SHP77 (cell line): ENCODE measurements at places on chromosomes 5 and 9.

GRCh38 chr5:168879929-168880328 lies 300.8 kb upstream of the PANK3 start:
- no peak for DNase-seq

DNA sequence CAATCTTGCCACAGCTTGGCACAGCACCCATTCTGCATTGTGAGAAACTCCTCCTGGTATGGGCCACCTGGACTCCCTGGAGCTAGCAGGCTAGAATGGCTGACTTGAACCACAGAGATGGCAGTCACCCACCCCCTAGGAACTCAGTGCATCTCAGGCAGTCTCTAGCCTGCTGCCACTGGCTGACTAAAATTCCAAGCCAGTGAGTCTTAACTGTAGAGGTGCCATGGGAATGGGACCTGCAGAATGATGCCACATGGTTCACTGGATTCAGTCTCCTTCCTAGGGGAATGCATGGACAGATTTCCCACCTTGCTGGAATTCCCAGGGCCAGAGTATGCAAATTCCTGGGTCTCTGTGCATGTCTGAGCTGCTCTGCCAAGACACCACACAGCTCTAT lies 382.9 kb downstream of the MAN2A1 start:
- no peak for DNase-seq

- no peak for DNase-seq
Observed at GRCh38 chr5:115686051-115686737, 60.4 kb upstream of the TMED7 start.

DNA sequence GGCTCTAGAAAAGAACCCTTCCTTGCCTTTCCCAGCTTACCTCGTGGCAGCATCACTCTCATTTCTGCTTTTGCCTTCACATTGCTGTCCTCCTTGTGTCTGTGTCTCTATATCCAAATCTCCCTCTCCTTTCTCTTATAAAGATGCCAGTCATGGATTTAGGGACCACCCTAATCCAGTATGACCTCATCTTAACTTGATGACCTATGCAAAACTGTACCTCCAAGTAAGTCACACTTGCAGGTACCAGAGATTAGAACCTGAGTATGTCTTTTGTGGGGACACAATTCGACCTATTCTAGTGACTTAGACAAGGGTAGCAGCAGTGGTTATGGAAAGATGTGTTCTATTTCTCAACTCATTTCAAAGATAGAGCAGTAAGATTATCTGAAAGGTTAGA lies 160.1 kb downstream of the HMHB1 start:
- DNase-seq = no peak

DNA sequence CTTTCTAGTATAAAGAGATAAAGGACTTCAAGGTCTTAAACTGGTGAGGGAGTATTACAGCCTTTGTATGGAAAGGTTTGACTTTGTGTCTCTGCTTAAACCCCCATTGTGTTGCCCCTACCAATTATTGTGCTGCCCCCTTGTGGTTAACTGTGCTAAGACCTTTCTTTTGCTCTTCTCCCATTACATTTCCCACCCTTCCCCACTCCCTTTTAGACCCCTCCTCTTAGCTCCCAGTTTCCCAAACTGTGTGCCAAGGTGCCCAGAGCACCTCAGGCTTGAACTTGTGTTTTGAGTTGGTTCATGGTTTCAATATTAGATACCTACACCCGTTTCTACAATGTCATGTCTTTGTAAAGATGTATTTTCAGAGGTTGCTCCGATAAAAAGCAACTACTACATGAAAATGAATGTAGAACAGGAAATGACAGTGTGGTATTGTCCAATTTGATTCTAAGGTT lies 2.9 kb downstream of the JAK2 start:
- DNase-seq = peak; percentile 24

DNA sequence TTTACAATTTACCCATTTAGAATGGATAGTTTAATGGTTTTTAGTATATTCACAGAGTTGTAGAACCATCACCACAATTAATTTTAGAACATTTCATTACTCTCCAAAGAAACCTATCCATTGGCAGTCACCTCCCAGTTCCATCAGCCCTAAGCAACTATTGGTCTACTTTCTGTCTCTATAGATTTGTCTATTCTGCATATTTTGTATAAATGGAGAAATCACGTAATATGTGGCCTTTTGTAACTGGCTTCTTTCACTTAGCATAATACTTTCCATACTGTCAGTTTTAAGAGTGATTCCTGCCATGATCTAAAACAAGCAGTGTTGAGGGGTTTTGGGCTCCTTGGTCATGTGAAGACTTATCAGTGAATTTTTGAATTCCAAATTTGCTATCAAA lies 12.7 kb downstream of the OCLN start:
- no peak for DNase-seq

GRCh38 chr5:41246376-41246775 lies 33.0 kb upstream of the C6 start:
- no peak for DNase-seq

DNA sequence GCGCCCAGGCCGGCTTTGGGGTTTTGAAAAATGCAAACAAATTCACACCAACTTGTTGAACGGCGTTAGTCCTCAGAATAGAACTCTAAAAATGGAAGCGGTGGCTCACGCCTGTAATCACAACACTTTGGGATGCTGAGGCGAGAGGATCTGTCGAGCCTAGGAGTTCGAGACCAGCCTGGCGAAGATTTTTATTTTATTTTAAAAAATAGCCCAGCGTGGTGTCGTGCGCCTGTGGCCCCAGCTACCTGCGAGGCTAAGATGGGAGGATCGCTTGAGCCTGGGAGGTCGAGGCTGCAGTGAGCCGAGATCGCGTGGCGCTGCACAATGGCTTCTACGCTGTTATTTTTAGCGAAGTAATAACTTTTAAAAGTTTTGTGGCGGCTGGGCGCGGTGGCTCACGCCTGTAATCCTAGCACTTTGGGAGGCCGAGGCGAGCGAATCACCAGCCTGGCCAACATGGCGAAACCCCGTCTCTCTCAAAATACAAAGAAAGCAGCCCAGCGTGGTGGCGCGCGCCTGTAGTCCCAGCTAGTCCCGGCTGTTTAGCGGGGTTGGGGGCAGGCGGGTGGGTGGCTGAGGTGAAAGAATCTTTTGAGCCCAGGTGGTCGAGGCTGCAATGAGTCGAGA lies 694 bp upstream of the PLIN2 start:
- no peak for DNase-seq

GRCh38 chr9:121885345-121885901 lies 207.7 kb downstream of the TTLL11 start:
- DNase-seq = no peak

DNA sequence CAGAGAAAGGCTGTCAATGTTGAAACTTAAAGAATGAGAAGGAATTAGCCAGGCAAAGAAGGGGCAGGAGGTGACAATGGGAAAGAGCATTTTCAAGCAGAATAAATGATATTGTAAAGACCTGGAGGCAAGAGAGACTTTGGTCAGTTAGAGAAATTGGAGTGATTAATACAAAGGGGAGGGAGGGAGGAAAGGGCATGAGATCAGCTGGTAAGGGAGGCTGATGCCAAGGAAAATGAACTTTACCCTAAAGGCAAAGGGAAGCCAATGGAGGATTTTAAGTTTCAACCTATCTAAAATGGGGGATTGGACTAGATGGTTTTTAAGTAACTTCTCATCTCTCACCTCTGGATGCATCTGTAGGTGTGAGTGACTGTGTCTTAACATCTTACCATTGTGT lies 23.3 kb downstream of the C5 start:
- DNase-seq = no peak

GRCh38 chr5:132498152-132498551 lies 7.6 kb upstream of the IRF1 start:
- DNase-seq = no peak

GRCh38 chr5:176319827-176320554 lies 41.6 kb downstream of the KIAA1191 start:
- peak; percentile 2 for DNase-seq

GRCh38 chr5:61702784-61703183 lies 370.7 kb downstream of the ZSWIM6 start:
- no peak for DNase-seq

GRCh38 chr9:110047955-110048402 lies 160.0 kb downstream of the C9orf152 start:
- peak; percentile 69 for DNase-seq

DNA sequence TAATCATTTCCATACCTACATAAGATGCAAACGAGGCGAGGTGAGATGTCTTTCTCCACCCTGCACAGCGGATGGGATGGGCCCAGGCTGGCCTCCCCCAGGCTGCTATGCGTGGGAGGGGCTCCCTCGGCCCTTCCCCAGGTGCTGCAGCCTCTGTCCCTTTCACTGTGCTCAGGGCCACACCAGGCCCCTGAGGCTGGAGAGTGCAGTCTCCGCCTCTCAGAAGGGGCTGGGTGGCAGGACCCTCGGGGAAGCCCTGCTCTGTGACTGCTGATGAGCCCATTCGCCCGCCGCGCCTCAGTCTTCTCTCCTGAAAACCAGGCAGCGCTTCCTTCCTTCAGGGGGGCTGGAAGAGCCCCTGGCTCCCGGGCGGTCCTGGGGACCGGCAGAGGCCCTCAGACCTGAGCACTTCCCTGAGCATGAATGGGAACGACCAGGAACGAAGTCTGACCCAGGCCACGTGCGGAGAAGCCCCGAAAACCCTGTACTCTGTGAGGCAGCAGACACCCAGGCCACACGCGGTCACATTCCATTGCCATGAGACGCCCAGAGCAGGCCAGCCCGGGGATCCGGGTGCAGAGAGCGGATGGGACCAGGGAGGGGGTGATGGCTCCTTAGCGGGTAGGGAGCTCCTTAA lies 21.9 kb upstream of the NOTCH1 start:
- no peak for DNase-seq

DNA sequence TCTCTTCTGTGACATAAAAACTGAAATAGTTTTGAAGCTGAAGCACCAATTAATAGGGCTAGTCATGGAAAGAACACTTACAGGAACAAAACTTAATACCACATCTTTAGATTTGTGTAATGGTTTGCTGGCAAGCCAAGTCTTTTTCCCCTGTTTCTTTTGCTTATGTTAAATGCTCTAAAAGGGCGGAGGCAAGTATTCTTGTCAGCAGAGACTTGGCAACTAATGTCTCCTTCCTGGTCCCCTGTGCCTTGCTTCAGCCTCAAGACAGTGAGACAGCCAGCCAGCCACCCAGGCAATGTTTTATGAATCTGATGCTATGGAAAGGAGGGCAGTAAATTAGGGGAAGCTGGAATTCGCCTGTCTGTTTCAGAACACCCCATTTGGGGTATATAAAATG lies 45.7 kb downstream of the PRRC1 start:
- DNase-seq = no peak

- peak; percentile 51 for DNase-seq
Observed at GRCh38 chr9:98010445-98010844, 27.3 kb downstream of the ANP32B start.

GRCh38 chr5:133455676-133456075 lies 156.7 kb downstream of the FSTL4 start:
- no peak for DNase-seq

DNA sequence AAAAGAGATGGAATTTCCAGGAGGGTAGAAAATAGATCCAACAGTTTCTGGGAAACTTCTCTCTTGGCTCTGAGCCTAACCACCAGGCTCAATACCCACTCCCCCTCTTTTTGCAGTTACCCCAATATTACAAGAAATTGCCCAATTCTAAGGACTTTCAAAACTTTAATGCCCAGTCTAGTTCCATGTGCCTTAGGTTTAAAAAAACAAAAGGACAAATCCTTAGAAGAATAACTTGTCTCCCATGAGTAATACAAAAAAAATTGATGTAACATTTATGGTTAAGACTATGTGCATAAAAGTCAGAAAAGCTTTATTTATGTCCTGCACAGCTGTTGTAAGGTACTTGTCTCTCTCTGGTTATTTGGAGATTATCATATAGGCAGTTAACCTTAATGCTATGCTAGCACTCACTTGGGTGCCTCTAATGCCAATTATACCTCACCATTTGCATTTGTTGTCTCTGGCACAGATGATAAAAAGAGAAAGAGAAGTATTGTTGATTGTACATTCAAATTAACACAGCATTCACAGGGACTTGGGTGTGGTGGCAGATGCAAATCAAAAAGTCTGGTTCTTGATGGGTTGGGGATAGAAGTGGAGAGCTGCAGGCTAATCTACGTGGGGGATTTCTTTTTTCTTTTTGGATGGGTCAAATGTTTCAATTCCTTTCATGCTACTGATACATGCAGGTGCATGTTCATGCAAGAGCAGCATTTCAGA lies 159.4 kb downstream of the PIK3R1 start:
- DNase-seq = no peak

- DNase-seq = no peak
Observed at GRCh38 chr9:37187713-37188439, 67.5 kb downstream of the ZCCHC7 start.

- no peak for DNase-seq
Observed at GRCh38 chr9:73182928-73183327, 31.3 kb downstream of the ANXA1 start.

- no peak for DNase-seq
Observed at GRCh38 chr9:134304690-134305089, 21.6 kb upstream of the RXRA start.

DNA sequence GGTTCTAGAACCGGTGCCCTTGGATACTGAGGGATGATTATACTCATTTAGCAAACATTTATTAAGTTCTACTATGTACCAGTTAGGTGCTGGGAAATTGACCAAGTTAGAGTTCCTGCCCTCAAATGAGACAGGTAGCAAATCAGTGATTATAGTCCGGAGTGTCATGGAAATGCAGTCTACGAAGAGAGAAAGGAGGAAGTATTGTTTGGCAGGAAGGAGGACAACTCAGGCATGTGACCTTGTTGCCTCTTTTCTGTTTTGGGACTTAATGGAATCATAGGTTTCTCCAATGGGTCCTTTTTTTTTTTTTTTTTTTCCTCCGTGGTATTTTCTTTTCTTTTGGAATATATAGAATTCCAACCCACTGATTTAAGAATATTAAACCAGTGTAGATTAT lies 28.0 kb downstream of the OSTF1 start:
- DNase-seq = no peak

- no peak for DNase-seq
Observed at GRCh38 chr5:14744296-14745187, 80.0 kb downstream of the OTULIN start.

- peak; percentile 57 for DNase-seq
Observed at GRCh38 chr5:127564002-127564769, 46.7 kb downstream of the PRRC1 start.

DNA sequence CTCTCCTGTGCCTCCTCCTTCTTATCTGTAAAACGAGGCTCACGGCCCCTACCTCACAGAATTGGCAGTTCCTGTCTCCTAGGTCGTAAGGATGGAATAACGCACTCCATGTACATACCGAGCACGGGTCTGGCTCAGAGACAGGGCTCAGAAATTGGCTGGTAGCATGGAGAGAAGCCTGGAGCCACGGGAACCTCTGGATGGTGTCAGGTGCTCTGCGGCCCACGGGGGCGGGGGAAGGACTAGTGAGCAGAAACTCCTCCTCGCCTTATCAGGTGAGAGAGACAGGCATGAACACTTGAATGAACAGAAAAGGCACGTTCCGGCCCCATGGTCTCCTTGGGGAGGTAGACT lies 15.4 kb upstream of the C5orf47 start:
- DNase-seq = no peak

GRCh38 chr9:113608082-113608685 lies 144.7 kb downstream of the RGS3 start:
- no peak for DNase-seq

GRCh38 chr9:99680191-99680590 lies 141.5 kb upstream of the NR4A3 start:
- DNase-seq = no peak
